ENCODE measurements at places on chromosomes 11 and 22.

DNA sequence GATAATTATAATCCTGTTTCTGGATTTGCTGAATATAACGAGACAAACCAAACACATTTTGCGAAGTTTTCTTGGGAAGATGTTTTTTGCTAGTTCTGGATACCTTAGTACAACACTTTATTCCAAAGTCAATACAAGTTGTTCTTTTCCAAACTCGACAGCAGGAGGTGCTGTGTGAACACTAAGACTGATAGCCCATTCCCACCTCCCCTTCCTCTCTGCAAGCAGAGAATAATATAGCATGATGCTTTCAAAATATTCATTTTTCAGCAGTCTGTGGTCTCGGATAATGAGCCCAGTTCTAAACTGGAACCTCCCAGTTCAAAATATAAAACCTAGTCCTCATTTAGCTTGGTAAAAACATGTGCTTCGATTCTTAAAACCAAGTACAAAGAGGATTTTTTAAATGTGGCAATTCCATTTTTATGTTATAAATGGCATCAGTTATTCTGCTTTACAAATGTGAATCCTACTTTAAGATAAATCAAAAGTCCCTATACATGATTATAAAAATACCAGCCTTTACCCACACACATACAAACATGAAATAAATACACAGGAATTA is 129.1 kb downstream of the DCDC1 start:
- DNase-seq = no peak

DNA sequence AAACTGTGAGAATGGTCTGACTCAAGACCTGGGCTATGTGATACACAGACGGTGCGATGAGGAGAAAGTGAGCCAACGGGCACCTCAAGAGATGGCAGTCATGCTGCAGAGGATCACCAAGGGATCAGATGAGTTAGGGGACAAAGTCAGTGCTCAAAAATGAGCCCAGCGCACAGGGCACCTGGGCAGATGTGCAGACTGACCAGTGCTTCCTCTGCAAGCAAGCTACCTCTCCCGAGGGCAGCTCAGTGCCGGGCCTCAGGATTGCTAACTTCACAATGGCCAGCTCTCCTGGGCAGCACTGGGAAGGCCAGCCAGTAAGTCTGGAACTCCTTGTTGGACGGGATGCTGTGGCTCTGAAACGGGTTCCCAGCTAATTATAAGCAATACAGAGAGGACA is 15.3 kb downstream of the HDHD5 start:
- DNase-seq = no peak

- no peak for DNase-seq
These were observed 10.1 kb downstream of the TXN2 start for GRCh38 chr22:36471341-36471821.

- no peak for DNase-seq
These were observed 24.3 kb upstream of the MOB2 start for GRCh38 chr11:1510928-1511327.

GRCh38 chr22:27879923-27880322 is 39.1 kb downstream of the PITPNB start:
- DNase-seq = no peak
